Stimulated activated naive CD4-positive, alpha-beta T cell (primary cell): ENCODE measurements at places on chromosomes 3 and 15.

DNA sequence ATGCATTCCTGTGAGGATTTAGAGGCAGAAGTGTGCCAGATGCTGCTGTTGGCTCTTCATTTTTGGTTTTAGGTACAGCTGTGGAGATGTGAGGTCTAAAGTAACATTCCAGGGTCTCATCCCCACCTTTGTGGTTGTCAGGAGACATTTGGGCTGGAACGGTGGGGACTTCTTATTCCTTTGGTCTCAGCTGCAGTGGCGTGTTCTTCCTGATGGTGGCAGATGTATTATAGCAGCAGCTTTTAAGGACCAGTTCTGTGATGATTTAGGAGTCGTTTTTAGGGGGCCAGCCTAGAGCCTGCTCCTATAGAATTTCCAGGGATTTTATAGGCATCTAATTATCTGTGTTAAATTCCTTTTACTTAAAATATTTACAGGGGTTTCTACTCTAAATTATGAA lies 221.0 kb upstream of the EOMES start:
- no peak for DNase-seq

DNA sequence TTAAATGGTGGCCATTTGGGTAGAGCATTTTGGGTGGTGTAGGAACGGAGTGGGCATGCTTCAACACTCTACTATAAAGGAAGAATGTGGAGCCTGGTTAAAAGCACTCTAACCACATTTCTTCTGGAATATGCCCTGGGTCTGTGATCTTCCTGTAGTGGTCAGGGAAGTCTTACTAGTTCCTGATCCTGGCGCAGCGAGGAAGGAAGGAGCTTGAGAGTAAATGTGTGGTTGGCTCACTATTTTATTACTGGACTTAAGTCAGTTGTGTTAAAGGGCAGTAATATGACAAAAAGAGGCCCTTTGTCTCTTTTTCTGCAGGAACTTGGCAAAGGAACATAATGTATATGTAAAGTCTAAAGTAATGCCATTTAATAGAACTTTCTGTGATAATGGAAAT lies 197.6 kb upstream of the ZPLD1 start:
- no peak for DNase-seq

- peak; percentile 2 for DNase-seq
Measured at GRCh38 chr3:30319713-30320112, 286.7 kb upstream of the TGFBR2 start.

- no peak for DNase-seq
Measured at GRCh38 chr3:15345066-15345607, 12.8 kb upstream of the SH3BP5 start.

DNA sequence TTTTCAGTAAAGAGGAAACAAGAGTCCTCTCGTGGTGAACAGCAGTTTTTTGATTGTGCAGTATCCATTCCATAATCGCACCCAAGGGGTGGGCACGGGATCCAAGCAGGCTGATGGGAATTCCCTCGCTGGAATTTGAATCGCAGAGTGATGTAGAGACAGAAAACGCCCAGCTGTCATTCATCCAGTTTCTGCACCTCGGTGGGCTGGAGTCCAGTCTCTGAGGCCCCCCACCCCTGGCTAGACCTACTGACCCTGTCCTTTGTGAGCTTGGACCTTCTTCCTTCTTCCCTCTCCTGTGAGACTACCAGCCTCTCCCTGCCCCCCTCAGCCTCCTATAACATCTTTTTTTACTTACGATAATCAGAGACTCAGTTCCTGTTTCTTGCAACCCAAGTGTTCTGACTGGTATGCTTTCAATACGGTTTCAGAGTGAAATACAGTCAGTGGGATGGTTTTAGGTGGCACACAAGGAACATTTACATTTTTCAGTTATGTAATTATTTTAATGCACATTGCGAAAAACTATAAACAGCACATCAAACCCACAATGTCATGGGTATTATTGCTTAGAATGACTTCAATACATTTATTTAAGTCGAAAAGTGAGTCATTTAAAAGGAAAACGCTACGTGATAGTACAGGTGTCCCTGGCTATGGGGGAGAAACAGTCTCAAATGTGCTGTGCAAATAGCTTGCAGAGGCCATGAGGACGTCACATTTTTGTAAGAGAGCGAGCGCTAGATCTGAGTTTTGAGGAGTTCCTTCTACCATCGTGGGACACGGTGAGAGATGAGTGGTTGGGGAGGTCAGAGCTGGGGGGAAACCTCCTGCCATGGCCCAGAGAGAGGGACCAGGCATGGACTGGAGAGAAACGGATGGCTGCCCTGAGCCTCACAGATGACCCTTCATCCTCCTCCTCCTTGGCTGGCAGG lies 37.5 kb upstream of the CHST2 start:
- no peak for DNase-seq
